ENCODE measurements at places on chromosomes 3 and 15. TPM values are rescaled to one million over a fixed set of nuclear protein-coding genes. Genes with fewer than 3 reads are reported as not detected.

COL7A1 gene
- 141 TPM for total RNA-seq

AGTR1 gene
- total RNA-seq = 0.10 TPM

SNTN gene
- total RNA-seq = not detected

PCBP4 gene
- total RNA-seq = 72.5 TPM

UACA gene
- 47.0 TPM for total RNA-seq

FNDC3B gene
- 60.6 TPM for total RNA-seq

CD276 gene
- 72.2 TPM for total RNA-seq

LNP1 gene
- total RNA-seq = 10.0 TPM

ST8SIA2 gene
- 15.1 TPM for total RNA-seq

CLDN16 gene
- not detected for total RNA-seq

ZNF774 gene
- total RNA-seq = 3.7 TPM

TEX9 gene
- 5.4 TPM for total RNA-seq

CDHR4 gene
- total RNA-seq = not detected

CSNK1G1 gene
- total RNA-seq = 23.7 TPM

Measured in RPMI7951 (cell line).